ENCODE measurements at places on chromosomes 2 and 18.
A peak's percentile ranks its signal among the peaks of the same experiment; 100 is the strongest.

- DNase-seq: no peak
Observed at GRCh38 chr2:100137318-100137717, 5.1 kb downstream of the AFF3 start.

DNA sequence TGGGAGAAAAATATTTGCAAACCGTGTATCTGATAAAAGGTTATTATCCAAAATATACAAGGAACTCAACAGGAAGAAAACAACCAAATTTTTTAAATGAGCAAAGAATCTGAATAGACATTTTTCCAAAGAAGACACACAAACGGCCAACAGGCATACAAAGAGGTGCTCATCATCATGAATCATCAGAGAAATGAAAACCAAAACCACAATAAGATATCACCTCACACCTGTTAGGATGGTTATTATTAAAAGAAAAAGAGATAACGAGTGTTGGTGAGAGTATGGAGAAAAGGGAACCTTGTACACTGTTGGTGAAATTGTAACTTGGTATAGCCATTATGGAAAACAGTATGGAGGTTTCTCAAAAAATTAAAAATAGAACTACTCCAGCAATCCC lies 463.3 kb downstream of the IRS1 start:
- no peak for DNase-seq

DNA sequence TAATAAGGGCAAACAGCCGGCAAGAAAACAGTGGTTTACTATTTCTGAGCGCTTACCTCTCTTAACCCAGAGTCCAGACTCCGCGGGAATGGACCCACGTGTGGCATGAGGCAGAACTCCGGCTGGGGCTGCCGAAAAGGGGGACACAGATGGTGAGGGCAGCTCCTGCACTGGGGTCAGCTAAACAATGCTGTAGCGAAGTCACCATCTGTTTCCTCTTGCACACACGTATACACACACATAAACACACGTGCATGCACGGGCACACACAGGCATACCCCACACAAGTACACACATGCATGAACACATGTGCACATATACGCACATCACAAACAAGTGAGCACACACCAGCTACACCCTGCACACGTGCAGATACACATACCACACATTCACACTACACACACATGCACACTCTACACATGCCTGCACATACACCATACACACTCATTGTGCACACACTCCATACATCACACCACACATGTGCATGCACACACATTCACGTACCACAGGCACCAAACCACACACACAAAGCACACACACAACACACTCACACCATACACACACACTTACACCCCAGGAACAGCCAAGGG lies 105.9 kb upstream of the ID2 start:
- no peak for DNase-seq

- DNase-seq: no peak
Observed at GRCh38 chr18:65429601-65430000, 321.2 kb upstream of the CDH7 start.

- no peak for DNase-seq
Observed at GRCh38 chr2:163347982-163348856, 387.6 kb downstream of the FIGN start.

- DNase-seq: no peak
Observed at GRCh38 chr2:233966388-233966787, 49.2 kb downstream of the TRPM8 start.

- no peak for DNase-seq
Observed at GRCh38 chr2:143463719-143464118, 334.5 kb downstream of the ARHGAP15 start.

- DNase-seq: no peak
Observed at GRCh38 chr2:8548065-8548618, 133.7 kb upstream of the ID2 start.

DNA sequence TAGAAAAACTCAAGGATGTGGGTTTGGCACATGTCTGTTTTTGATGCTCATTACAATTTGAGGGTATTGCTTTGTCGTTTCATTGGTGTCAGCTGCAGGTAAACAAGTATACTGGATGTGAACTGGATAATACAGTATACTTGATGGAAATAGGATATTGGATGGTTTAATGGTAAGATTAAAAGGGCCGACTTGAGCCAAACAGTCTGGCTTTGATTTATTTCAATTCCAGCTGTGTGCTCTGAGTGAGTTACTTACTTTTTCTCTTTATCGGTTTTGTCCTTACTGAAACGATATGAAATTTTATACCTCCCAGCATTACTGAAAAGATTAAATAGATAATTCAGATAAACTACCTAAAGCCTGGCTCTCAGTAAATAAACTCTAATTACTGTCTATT lies 227.6 kb downstream of the ASXL3 start:
- DNase-seq: peak; percentile 62

DNA sequence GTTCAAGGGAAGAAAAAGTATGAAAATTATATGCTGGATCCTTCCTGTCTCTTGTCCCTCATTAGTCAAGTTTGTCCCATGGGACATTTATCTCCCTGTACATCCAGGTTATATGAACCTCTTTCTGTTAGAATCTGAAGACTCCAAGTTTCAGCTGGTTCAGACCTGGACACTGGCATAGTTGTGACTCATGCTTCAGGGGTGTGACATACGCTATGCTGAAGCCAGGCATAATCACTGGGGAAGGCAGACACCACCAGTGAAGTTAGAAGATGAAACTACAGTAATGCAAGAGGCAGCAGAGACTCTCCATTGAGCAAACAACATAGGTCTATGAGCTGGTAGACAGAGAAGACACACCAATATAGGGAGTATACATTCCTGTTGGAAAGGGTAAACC lies 269.7 kb upstream of the SLC8A1 start:
- DNase-seq: no peak

Measured in NCI-H2107 (cell line).